Breast epithelium (tissue), 4 donors: ENCODE measurements at places on chromosomes 5 and 9. TPM values are rescaled to one million over a fixed set of nuclear protein-coding genes. Genes with fewer than 3 reads are reported as not detected.

Gene MYMK
- not detected for total RNA-seq

Gene HEXB
- 218 TPM for total RNA-seq

Gene KCNV2
- total RNA-seq: not detected

Gene CLPTM1L
- 107 TPM for total RNA-seq

Gene ENTPD2
- total RNA-seq: 0.16 TPM

Gene SEMA5A
- total RNA-seq: 25.9 TPM

Gene APBA1
- total RNA-seq: 6.9 TPM
